Tongue (tissue), 3 donors: ENCODE measurements at places on chromosomes 16 and 17. TPM values are rescaled to one million over a fixed set of nuclear protein-coding genes. Genes with fewer than 3 reads are reported as not detected.

DNA sequence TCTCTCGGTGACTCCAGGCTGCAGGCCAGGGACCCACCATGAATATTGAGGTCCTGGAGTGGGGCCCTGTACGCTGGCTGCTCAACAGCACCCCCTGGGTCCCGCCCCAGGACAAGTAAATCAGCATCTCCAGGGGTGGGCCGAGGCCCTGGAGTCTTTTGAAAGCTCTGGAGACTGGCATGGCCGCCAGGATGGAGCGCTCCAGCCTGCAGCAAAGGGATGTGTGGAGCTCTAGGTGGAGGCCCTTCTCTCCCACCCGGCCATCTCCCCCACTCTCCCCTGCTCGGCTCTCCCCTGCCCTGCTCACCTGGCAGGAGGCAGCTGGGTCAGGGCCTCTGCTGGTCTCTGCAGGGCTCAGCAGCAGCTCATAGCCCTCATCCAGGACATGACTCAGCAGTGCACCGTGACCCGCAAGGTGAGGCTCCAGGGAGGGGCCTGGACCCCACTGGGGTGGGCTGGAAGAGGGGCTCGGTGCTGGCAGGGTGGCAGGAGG lies 16.6 kb downstream of the SGSH start:
- DNase-seq, result no peak

GRCh38 chr16:4052801-4053293 lies 63.4 kb downstream of the ADCY9 start:
- peak; percentile 66 for DNase-seq

- no peak for DNase-seq
Observed at GRCh38 chr16:66409156-66409555, 17.9 kb upstream of the BEAN1 start.

DNA sequence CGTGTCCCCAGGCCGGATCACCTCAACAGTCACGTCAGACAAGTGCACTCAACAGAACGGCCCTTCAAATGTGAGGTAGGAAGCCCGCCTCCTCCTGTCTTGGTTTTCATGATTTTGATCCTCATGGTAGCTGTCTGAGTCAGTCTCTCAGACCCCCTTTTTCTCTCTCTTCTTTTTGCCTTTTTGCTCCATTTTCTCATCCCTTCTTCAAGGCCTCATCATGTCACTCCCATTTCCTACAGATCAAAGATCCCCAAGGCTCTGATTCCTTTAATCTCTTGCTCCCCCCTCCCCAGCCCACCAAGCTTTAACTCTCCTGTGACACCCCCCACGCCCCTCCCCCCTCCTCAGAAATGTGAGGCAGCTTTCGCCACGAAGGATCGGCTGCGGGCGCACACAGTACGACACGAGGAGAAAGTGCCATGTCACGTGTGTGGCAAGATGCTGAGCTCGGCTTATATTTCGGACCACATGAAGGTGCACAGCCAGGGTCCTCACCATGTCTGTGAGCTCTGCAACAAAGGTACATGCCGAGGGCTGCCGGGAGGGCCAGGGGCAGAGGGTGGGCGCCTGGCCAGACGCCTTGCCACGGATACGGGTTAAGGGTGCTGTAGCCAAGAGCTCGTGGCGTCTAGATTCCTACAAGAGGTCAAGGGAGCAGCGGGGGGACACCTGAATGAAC lies 2.0 kb downstream of the MAZ start:
- no peak for DNase-seq

- no peak for DNase-seq
Observed at GRCh38 chr16:53678756-53679343, 24.8 kb downstream of the RPGRIP1L start.

- no peak for DNase-seq
Observed at GRCh38 chr17:29650396-29650795, 27.7 kb upstream of the CORO6 start.

Gene KCNJ12
- 34.0 TPM for total RNA-seq
